NCI-H187 treated with DMSO at 0.1 percent for 48 hours (cell line): ENCODE measurements at places on chromosomes 3 and 15.

DNA sequence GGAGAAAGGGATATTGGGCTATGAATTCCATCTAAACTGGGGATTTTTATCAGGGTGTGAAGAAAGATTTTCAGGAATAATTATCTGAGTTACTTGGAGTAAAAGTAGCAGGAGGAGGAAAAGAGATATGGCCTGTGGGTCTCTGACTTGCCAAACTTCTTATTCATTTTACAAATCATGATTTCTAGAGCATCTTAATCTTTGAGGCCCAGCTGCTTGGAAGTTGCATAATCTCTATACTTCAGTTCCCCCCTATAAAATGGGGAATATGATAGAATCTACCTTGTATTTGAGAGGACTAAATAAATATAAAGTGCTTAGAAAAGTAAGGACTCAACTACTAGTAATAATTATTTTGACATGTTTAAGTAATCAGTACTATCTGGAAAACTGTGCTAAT, 11.0 kb upstream of the GABPB1 start:
- no peak for DNase-seq

GRCh38 chr3:26703519-26703918, 80.9 kb downstream of the LRRC3B start:
- DNase-seq = no peak

- no peak for DNase-seq
Observed at GRCh38 chr15:73265536-73266153, 103.1 kb downstream of the HCN4 start.

- DNase-seq = no peak
Observed at GRCh38 chr3:127036209-127037020, 53.5 kb downstream of the PLXNA1 start.

DNA sequence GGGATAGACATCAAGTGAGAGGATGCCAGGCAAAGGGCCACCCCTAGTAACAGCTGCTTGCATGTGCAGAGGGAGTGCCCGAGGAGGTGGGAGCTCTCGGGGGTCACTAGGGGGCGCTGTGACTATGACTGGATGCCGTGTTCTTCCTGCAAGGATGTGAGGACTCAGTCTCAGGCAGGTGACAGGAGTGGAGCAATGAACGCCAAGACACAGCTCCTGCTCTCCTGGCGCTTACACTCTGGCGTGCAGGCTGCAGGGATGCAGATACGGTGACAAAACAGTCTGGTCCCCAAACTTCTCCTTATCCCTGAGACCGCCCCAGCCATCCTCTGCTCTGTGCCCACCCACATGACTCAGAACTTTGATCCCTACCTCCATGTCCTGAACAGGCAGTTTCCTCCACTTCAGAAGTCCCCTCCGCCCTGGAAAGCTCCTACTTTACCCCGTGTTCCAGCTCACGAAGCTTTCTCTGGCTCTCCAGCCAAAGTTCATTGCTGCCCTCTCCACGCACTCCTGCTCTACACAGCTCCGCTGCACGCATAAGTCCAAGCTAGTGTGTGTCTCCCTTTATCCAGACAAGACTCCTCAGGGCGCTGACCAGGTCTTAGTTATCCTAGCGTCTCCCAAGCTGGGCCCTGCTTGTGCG, 14.7 kb downstream of the RHOV start:
- DNase-seq = no peak

DNA sequence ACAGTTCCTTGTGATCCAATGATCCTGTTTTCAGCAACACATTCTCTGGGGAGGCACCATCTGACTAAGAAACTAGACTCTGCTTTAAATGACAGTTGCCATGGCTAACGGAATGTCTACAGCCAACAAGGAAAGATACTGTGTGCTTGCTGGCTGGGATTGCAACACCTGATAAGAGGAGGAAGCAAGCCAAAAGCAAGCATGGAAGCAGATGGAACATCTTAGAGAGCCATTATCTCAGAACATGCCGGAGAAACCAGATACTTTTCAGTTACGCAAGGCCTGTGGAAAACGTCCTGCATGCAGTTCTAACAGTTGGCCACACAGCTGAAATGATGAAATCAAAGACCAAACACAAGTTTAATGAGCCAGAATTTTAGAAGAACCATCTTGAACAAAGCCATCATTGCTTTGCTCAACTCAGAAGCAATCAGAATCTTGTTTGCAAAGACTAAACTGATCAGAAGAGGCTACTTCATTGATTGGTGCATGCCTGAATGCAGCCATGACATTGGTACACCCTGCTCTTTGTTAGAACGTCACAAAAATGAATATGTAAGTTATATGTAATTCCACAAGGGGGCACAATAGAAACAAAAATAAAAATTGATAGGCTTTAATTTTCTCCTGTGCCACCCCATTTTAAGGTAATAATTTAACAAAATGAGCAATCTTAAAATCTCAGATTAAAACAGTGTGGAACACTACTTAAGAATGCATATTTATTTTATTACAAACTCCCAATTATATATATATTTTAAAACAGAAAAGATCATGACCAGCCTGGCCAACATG, 50.8 kb downstream of the GXYLT2 start:
- no peak for DNase-seq

- DNase-seq = no peak
Observed at GRCh38 chr3:117005274-117005673, 295.7 kb downstream of the TUSC7 start.

- DNase-seq = no peak
Observed at GRCh38 chr3:15055019-15055557, 10.0 kb downstream of the MRPS25 start.

GRCh38 chr15:83283813-83284558, 478 bp downstream of the BNC1 start:
- no peak for DNase-seq

DNA sequence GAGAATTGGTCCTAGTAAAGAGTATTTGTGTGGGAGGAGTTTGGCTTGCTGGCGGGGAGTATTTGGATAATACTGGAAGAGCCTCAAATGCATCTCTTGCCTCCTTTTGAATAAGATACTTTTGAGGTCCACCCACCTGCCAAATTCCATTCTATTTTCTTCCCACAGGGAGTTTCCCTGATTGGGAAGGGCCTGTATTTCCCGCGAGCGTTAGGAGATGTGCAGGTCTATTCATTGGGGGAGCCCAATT, 406 bp upstream of the RASA2 start:
- no peak for DNase-seq

GRCh38 chr3:130707902-130708601, 38.6 kb downstream of the PIK3R4 start:
- DNase-seq = no peak

GRCh38 chr3:62632510-62633294, 242.5 kb downstream of the CADPS start:
- no peak for DNase-seq

GRCh38 chr3:134803051-134803505, 8.0 kb downstream of the EPHB1 start:
- DNase-seq = no peak

- no peak for DNase-seq
Observed at GRCh38 chr3:107599772-107600145, 77.0 kb downstream of the BBX start.

GRCh38 chr3:113783463-113783862, 36.6 kb downstream of the ATP6V1A start:
- DNase-seq = no peak

DNA sequence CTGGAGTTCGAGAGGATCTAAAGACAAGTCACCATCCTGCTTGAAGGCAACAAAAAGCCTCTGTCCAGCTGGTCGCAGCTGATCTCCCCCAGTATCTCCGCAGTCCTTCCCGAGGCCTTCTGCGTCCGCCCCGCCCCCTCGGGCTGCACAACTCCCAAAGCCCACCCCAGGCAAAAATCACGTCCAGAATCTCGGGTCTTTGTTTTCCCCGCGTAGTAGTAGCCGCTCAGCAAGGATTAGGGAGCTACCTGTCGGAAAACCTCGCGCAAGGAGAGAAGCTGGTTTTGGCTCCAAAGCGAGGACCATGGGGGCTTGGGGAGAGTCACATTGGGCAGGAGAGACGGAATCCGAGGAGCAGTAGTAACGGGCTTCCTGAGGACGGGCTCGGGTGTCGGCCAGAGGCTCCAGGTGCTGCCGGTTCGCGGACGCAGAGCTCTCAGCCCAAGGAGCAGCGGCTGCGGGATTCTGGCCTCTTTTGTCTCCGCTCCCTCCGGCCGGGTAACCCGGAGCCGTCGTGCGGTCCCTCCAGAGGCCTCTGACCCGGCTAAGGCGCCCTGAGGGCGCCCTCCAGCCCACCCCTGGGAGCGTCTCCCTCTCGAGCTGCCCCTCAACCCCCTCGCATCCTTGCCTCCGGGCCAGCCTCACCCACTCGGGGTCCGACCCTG, 401 bp downstream of the ZSCAN29 start:
- no peak for DNase-seq

GRCh38 chr3:162192340-162193029, 695.9 kb downstream of the OTOL1 start:
- DNase-seq = no peak

DNA sequence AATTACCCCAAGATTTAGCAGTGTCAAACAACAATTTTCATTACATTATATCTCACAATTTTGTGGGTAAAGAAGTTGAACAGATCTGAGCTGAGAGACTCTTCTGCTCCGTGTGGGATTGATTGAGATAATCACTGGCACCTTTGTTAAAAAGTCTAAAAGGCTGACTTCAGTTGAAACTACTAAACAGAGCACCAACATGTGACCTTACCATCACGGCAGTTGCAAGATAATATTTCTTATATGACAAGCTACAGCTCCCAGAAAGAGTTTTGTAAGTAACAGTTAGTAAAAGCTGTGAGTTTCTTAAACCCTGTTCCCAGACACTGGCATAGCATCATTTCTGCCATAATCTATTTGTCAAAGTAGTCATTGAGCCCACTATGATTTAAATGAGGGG, 25.0 kb downstream of the CGGBP1 start:
- no peak for DNase-seq

- DNase-seq = no peak
Observed at GRCh38 chr3:111901637-111902036, 42.6 kb downstream of the PHLDB2 start.

DNA sequence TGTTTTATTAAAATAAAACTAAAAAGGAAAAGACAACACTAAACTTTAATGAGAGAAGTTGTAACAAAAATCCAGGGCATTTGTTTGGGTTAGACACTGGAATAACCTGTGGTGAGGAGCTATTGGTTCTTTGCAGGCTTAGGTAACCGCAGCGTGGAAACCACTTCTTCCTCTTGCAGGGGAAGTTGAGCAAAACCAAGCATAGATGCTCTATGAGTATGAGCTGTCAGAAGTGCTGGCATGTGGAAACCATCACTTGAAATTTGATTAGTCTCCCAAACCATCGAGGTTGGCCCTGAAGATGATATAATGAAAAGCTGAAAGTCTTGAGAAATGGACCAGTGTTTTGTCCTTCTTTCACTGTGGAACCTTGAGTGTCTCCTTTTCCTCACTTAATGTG, 127.1 kb upstream of the RBMS3 start:
- no peak for DNase-seq

- no peak for DNase-seq
Observed at GRCh38 chr3:173747427-173747826, 349.9 kb downstream of the NLGN1 start.

- DNase-seq = no peak
Observed at GRCh38 chr3:31132132-31132769, 237.8 kb upstream of the GADL1 start.
